ENCODE measurements at places on chromosomes 4 and X.

- no peak for DNase-seq
Measured at GRCh38 chr4:952881-953573, 20.3 kb downstream of the DGKQ start.

- DNase-seq, result no peak
Measured at GRCh38 chr4:74661427-74662201, 132.7 kb downstream of the BTC start.

DNA sequence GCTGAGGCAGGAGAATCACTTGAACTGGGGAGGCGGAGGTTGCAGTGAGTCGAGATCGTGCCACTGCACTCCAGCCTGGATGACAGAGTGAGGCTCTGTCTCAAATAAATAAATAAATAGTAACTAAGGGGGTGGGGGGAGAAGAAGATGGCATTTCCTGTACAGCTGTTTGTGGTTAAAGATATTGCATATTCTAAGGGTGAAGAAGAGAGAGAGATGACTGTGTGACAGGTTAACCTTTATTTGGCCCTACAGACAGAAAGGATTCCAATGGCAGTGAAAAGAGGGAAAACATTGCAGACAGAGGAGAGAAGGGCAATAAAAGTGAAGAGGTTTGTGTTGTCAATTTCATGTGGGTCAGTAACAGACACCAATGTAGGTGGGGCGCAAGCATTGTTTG is 9.4 kb downstream of the TASL start:
- DNase-seq, result no peak

DNA sequence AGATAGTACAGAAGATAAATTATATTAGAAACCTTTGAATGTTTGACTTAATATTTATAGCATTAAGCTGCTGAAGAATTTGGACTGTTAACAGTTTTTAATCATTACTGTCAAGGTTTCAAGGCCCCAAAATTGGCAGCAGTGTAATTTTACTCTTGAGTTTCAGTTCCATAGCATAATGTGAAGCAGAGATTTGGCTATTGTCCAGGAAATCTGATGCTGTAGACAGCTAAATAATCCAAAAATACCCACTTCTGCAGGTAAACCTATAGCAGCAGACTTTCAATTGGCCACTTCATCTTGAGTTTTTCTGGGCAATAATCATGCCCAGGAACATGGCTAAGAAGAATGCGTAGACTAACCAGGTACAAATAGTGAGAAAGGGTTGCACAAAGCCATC is 85.0 kb downstream of the RCHY1 start:
- DNase-seq, result no peak
